ENCODE measurements at places on chromosomes 4 and X. TPM values are rescaled to one million over a fixed set of nuclear protein-coding genes. Genes with fewer than 3 reads are reported as not detected.

DNA sequence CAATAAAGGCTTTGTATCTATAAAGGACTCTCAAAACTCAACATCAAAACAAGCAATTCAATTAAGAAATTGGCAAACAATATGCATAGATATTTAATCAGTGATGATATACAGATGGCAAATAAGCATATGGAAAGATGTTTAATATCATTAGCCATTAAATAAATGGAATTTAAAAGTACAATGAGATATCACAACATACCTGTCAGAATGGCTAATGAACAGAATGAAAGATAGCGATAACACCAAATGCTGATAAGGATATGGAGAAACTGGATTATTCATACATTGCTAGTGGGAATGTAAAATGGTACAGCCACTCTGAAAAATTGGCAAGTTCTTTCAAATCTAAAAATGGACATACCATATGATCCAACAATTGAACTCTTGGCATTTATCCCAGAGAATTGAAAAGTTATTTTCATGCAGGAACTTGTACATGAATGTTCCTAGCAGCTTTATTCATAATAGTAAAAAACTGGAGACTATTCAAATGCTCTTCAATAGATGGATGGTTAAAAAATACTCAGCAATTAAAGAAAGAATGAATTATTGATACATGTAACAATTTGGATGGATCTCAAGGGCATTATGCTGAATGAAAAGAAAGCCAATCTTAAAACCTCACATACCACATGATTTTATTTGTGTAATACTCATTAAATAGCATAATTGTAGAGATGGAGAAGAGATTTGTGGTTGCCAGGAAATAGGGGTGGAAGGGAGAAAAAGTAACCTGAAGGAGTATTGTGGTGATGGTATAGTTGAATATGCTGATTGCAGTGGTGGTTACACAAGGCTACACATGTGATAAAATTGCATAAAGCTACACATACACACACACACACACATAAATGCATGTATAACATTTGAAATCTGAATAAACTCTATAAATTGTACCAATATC lies 45.9 kb upstream of the ALG13 start:
- H3K27ac ChIP-seq: no peak overlapping the region
- no peaks in the 10 kb centered on the region for H3K27me3 ChIP-seq
- H3K4me3 ChIP-seq: no peak overlapping the region
- H3K4me1 ChIP-seq: no peaks in the 10 kb centered on the region
- no peaks in the 10 kb centered on the region for H3K36me3 ChIP-seq
- DNase-seq: no peak

DNA sequence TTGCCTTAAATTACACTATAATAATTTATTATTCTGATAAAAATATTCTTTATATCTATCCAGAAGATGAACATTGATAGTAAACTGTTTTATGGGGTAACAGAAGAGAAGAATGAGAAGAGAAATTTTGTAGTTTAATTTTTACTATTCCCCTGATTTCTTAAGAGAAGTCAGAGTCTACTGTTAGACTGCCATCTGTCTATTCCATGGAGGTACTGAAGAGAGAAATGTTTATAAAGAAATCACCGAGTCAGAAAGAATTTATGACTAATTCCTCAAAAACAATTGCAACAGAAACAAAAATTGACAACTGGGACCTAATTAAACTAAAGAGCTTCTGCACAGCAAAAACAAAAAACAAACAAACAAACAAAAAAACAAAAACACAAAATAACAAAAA lies 149.9 kb downstream of the FGF16 start:
- peak overlapping the region; percentile 73 for H3K27ac ChIP-seq
- H3K4me1 ChIP-seq: peaks cover 16% of the 10 kb centered on the region
- no peaks in the 10 kb centered on the region for H3K27me3 ChIP-seq
- peaks cover 15% of the 10 kb centered on the region for H3K36me3 ChIP-seq
- no peak for DNase-seq
- H3K4me3 ChIP-seq: peak overlapping the region; percentile 74

DNA sequence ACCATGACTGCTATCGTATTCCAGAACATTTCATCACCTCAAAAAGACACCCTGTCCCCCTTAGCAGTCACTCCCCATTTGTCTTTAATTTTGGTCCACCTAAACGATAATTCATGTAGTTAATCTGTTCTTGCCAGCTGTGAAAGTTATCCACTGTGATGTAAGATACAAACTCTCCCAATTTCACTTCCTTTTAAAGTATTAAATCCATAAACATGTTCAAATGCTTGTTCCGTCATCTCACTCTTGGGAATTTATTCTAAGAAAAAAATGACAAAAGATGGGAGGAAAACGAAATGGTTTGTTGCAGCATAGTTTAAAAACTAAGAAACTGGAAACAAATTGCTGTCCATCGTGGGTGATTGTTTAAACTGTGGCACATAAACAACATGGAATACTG lies 53.7 kb upstream of the IRF2 start:
- H3K4me1 ChIP-seq: peaks cover 6% of the 10 kb centered on the region
- H3K27ac ChIP-seq: peak overlapping the region; percentile 59
- H3K27me3 ChIP-seq: peaks cover 5% of the 10 kb centered on the region

GRCh38 chr4:134627366-134627765 lies 425.8 kb upstream of the PABPC4L start:
- no peak for DNase-seq
- no peaks in the 10 kb centered on the region for H3K4me1 ChIP-seq
- H3K36me3 ChIP-seq: peaks cover 7% of the 10 kb centered on the region
- no peaks in the 10 kb centered on the region for H3K27me3 ChIP-seq

The GLRA3 gene
- not detected for total RNA-seq

- H3K4me1 ChIP-seq: no peaks in the 10 kb centered on the region
- H3K36me3 ChIP-seq: no peaks in the 10 kb centered on the region
- no peak overlapping the region for H3K27ac ChIP-seq
- no peak for DNase-seq
Observed at GRCh38 chr4:57371671-57372070, 261.5 kb upstream of the IGFBP7 start.

- H3K4me1 ChIP-seq: peaks cover 58% of the 10 kb centered on the region
- no peaks in the 10 kb centered on the region for H3K27me3 ChIP-seq
- DNase-seq: no peak
- peak overlapping the region; percentile 63 for H3K27ac ChIP-seq
- peaks cover 4% of the 10 kb centered on the region for H3K36me3 ChIP-seq
- H3K4me3 ChIP-seq: peak overlapping the region; percentile 90
Observed at GRCh38 chr4:26859762-26860156, 882 bp upstream of the STIM2 start.

DNA sequence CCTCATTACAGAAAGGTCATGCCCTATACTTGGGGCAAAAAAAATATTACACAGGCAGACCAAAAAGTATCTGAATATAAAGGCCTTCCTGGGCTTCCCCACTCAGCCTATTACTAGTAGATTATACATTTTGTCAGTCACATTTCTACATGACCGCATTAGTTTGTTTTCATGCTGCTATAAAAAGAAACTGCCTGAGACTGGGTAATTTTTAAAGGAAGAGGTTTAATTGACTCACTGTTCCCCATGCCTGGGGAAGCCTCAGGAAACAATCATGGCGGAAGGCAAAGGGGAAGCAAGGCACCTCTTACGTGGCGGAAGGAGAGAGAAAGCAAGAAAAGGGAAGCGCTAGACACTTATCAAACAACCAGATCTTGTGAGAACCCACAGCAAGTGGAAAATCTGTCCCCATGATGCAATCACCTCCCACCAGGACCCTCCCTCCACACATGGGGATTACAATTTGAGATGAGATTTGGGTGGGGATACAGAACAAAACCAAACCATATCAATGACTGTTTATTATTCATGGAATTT lies 1312.0 kb downstream of the PCDH7 start:
- DNase-seq: no peak
- H3K4me3 ChIP-seq: no peak overlapping the region
- no peaks in the 10 kb centered on the region for H3K27me3 ChIP-seq
- no peak overlapping the region for H3K27ac ChIP-seq

- no peak for DNase-seq
- H3K27ac ChIP-seq: no peak overlapping the region
- peaks cover 5% of the 10 kb centered on the region for H3K36me3 ChIP-seq
- no peak overlapping the region for H3K4me3 ChIP-seq
- peaks cover 23% of the 10 kb centered on the region for H3K4me1 ChIP-seq
Observed at GRCh38 chrX:48700951-48701653, 4.6 kb downstream of the SUV39H1 start.

The BEX5 gene
- total RNA-seq: 3.0 TPM

The MGARP gene
- total RNA-seq: not detected

DNA sequence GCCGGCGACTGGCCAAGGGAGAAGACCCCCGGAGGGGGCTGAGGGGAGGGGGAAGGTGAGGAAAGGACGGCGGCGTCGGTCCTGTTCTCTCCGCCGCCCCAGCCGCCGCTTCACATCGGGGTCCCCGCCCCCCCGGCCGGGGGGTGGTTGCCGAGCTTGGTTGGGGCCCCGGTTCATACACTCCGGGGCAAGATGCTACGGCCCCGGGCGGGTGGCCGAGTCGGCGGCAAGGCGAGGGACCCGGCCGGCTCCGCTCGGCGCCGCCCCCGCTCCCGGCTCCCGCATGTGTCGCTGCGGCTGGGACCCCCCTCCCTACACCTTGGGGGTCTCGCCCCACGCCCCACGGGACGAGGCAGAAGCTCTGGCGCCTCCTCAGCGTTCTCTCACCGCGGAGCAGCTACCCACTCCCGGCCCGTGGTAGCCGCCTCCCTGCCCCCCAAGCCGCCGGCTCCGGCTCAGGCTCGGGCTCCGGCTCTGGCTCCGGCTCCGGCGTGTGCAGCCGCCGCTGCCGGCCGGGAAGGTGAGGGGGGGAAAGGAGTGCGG lies 461 bp downstream of the FBXW7 start:
- no peaks in the 10 kb centered on the region for H3K36me3 ChIP-seq
- peak overlapping the region; percentile 99 for H3K4me3 ChIP-seq
- DNase-seq: peak; percentile 59

All from natural killer cell treated with Interleukin-12 subunit alpha and Interleukin-12 subunit beta and Interleukin-15 and Interleukin-18, amount 100 ng/mL, for 72 hours (primary cell).